HL-60 (cell line): ENCODE measurements at places on chromosomes 3 and 15.

DNA sequence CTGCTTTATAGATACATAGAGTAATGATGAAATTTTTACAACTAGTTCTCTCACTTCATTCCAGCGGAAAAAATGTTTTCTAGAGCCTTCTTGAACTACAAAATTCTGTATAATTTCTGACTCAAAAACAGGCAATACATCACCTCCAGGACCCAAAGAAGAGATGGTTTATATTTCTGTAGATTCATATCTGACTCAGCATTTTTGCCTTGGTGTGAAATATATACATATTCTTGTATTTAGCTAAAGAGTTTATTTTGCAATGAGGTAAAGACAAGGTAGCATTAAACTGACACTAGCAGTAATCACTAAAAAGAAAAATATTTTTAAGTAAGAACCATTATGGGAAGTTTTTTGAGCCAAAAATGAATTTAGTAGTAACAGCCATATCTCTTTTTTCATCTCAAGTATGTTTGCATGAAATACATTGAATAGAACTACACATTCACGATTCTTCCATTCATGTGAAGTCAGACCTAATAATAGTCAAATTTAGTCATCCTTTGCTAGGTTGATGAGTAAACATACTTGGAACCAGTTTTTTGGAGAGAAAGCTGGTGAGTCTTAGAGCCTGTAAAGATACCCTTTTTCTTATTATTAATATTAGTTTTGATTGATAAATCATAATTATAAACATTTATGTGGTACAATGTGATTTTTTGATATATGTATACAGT, 31.6 kb downstream of the COL8A1 start:
- DNase-seq: no peak

- no peak for DNase-seq
Observed at GRCh38 chr3:13607821-13608597, 59.1 kb downstream of the FBLN2 start.

- DNase-seq: no peak
Observed at GRCh38 chr3:60514866-60515265, 736.4 kb downstream of the FHIT start.

- DNase-seq: peak; percentile 44
Observed at GRCh38 chr15:83559310-83559966, 94.5 kb upstream of the ADAMTSL3 start.

DNA sequence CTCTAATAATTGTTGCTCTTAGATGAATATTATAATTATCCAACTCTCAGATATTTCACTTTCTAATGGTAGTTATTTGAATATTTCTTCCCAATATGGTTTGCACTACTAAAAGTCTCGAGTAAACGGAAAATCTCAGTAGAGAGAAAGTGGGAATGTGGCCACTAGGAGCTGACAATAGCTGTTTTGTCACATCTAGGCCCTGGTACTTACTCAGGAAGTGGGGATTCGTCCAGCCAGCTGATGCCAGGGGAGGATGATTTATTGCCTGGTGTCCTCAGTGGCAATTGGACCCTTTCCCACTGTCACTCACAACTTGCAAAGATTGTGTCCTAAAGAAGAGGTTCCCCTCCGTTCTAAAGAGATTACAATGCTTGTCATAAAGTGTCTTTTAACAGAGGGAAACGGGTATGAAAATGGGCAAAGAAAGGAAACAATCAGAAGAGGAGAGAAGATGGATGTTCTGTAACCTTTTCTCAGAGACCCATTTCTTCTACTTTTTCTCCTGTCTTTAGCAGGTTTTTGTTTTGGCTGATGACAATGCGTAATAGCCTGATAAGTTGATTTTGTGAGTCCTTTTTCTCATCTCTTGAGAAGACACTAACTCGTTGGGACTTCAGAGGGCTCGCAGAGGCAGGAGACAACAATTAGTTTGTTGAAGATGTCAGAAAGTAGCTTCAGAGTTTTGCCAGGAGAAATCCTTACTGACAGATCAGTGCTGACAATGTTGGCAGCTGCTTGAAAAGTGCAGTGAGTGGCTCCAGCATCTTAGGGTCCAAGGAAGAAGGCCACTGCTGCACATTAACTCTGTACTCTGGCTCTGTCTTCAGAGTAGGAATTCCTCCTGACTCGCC, 320.6 kb downstream of the MECOM start:
- no peak for DNase-seq

DNA sequence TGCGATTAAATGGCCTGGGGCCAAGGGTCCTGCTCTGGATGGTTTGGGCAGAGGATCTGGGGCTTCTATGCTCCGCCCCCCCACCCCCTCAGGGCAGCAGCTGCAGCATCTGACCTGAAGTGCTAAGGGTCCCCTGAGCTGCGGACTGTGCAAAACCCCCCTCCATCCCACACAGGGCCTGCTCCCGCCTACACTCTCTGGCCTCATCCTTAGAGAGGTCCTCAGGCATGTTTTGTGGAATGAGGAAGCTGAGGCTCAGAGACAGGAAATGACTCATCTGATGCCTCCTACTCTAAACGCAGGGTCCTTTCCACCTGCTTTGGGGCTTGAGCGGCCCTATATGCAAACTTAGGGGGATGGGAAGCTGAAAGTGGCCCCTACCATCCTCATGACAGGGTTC, 59.5 kb upstream of the CTSH start:
- peak; percentile 89 for DNase-seq

GRCh38 chr3:14561051-14561960, 21.2 kb upstream of the GRIP2 start:
- no peak for DNase-seq

DNA sequence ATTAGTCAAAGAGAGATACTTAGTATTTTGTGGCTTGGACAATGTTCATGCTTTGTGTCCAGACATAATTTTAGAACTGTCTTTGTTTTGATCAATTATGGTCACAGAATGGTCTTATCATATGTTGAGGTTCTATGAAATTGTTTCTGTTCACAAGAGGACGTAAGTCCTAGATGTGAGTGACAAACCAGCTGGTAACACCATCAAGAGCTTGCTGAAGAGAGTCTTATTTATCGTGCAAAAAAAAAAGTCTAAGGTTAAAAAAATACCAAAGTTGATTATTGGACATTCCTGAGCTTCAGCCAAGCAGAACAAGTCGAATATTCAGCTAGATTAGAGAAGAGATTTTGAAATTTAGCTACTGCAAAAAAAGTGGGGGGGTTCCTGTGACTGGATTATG, 495.9 kb upstream of the NAALADL2 start:
- no peak for DNase-seq

- DNase-seq: no peak
Observed at GRCh38 chr15:94580211-94580885, 349.0 kb downstream of the MCTP2 start.

GRCh38 chr15:57296473-57297162, 79.7 kb upstream of the CGNL1 start:
- no peak for DNase-seq

GRCh38 chr3:168860592-168860991, 764.9 kb upstream of the GOLIM4 start:
- DNase-seq: no peak

- DNase-seq: no peak
Observed at GRCh38 chr15:90465930-90466567, 63.7 kb upstream of the CRTC3 start.

- DNase-seq: no peak
Observed at GRCh38 chr15:100986158-100986896, 67.2 kb downstream of the LRRK1 start.

DNA sequence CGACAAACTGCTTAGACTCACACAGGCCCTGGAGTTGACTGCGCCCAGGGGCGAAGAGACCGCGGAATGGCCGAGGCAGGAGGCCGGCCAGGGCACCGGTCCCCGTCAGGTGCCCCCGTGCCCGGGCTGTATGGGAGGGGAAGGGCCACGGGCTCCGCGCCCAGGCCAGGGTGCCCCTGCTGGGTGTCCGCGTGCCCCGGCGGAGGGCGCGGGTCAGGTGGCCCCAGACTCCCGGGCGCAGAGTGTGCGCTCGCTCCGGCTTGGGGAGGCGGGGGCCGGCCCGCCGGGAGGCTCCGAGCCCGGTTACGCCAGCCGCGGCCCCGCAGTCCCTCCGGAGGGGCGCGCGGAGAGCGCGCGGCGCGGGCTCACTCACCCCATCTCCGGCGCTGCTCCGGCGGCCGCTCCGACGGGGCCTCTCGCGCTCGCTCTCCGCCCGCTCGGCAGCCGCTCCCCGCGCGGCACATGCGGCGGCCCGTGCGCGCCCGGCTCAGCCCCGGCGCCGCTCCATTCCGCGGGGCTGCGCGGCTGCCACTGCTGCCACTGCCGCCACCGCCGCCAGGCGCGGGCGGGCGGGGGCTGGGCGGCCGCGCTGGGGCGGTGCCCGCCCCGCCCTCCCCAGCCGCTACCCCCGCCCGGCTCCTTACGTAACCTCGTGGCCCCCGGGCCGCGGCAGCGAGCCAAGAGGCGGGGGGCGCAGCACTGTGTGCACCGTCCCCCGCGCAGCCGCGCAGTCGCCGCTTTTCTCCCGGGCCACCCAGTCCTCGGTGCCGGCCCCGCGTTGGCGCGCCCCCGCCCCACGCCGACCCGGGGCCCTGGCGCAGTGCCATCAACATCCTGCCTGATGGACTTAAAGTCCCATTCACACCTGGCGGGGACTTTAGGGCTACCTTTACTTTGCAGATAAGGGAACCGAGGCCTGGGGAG, at the start of gene HOMER2:
TSS of gene HOMER2 (minus strand) at position 563 of the 924 bp plus-strand sequence. CDS start at position 378, 185 bp downstream.
- DNase-seq: no peak

- DNase-seq: no peak
Observed at GRCh38 chr15:78338781-78339180, 1.4 kb upstream of the CRABP1 start.

GRCh38 chr3:161700998-161701397, 204.4 kb downstream of the OTOL1 start:
- no peak for DNase-seq

DNA sequence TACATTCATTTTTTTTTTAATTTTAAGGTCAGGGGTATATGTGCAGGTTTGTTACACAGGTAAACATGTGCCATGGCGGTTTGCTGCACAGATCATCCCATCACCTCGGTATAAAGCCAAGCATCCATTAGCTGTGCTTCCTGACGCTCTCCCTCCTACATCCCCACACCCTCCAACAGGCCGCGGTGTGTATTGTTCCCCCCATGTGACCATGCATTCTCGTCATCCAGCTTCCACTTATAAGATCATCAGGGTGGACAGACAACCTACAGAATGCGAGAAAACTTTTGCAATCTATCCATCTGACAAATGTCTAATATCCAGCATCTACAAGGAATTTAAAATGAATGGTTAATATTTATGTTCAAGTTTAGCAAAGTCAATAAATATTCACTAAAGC, 19.4 kb downstream of the ILDR1 start:
- no peak for DNase-seq

- DNase-seq: no peak
Observed at GRCh38 chr3:81048058-81048665, 713.3 kb downstream of the GBE1 start.

GRCh38 chr3:33061782-33062181, 35.2 kb downstream of the GLB1 start:
- no peak for DNase-seq

GRCh38 chr3:71991681-71992080, 206.7 kb upstream of the PROK2 start:
- DNase-seq: no peak

GRCh38 chr15:101156509-101157159, 95.2 kb downstream of the CHSY1 start:
- no peak for DNase-seq

- DNase-seq: no peak
Observed at GRCh38 chr3:35338186-35338585, 301.1 kb upstream of the ARPP21 start.

DNA sequence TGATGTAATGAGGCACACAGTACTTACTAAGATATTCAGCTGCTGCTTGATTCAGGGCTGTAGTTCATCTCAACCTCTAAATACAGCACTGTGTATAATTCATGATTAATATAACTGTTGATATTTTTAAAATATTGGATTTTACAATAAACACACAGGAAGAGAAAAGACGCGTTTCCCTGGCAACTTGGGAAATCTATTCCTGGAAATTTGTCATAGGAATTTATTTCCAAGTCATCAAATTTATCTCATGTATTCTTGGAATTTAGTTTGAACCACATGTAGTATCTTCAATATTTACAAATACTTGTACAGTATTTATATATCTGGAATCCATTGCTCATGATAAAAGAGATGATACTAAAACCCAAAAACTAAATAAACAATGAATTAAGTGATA, 30.6 kb downstream of the EPHA3 start:
- DNase-seq: no peak

DNA sequence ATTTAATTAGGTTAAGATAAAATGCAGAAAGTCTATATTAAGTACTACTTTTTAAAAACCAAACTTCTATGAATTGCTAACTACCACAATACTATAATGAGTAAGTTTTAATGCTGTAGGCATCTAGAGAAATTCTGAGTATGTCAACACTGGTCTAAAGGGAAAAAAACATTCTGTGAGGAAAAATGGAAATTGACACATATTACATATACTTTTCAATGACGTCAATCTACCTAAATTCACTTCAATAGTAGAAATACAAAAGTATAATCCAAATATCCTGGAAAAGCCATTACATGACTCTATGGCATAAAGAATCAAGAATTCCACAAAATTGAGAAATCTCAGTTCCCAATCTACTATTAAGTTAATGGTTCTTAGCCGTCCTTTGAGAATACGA, 2.2 kb downstream of the SECISBP2L start:
- DNase-seq: no peak

- no peak for DNase-seq
Observed at GRCh38 chr3:48630407-48630806, 4.9 kb downstream of the SLC26A6 start.

DNA sequence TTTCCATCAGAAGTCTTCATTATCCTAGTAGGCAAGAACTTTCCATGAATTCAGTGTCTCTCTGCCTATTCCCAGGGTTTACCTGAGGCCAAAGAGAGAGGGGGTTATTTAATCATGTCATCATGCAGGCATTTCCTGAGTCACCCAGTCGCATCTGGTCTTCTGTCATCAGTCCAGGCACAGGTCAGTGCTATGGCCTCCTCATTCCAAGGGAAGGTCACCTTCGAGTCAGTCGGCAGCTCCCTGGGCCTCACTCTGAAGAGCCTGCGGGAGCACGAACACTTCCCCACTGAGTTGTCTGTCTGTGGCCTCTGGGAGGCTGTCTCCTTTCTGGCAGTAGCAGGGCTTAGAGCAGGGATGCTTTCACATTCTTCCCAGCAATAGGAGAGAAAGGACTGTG, 26.2 kb upstream of the LRTM1 start:
- no peak for DNase-seq

DNA sequence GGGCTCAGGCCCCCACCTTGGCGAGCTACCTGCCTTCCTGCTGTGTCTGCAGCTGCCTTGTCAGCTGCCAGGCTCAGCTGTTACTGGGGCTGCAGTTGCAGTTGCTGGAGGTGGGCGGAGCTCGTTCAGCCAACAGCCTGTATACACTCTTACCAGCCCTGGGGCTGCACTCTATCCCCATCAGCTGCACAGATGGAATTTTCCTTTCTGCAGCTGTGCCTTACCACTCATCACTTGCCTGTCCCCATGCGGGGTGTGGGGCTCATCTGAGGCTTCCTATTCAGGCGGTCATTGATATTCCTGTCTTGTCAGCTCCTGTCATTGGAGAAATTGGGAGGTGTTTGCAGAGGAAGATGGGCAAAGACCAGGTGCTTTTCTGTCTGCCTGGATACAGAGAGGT, 9.1 kb upstream of the SYN2 start:
- DNase-seq: no peak
